ENCODE measurements at places on chromosomes 4 and X.
A peak's percentile ranks its signal among the peaks of the same experiment; 100 is the strongest.

DNA sequence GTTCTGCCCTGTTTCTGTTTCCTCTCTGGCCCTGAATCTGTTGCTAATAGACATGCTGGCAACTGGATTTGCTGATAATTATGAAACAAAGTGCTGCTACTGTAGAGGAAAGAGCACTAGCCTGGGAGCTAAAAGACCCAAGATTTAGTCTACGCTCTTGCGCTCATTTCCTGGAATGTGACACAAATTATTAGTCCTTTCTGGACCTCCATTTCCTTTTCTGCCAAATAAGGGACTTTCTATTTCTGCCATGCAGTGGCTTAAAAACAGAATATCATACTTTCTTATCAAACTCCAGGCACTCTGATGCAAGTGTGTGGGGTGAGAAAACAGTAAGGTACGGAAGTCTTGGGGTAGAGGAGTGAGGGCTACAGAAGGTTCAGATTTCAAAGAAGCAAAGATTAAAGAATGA lies 48.3 kb upstream of the GPR174 start:
- peak; percentile 60 for DNase-seq

GRCh38 chr4:38328989-38329729 lies 334.8 kb upstream of the KLF3 start:
- DNase-seq: peak; percentile 15

- DNase-seq: no peak
These were observed 238.6 kb downstream of the MID1IP1 start for GRCh38 chrX:39039890-39040289.

- no peak for DNase-seq
These were observed 2.8 kb downstream of the KIT start for GRCh38 chr4:54660591-54660990.

DNA sequence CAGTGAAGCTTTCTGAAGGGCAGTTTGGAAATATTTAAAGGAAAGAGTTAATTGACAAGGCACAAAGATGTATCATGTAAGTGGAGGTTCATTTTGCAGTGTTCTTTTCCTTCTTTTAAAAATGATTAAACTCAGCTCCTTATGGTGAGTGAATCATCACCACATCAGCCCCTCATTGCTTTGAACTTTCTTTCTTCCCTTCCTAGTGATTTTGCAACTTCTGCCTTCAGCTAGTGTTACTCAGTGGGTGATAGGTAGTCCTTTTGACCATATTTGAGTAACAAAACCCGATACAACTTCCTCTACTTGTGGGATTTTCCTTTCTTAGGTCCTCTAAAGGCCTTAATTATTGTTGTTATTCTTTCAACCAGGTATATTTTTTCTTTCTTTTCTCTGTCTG lies 8.2 kb downstream of the ZCCHC4 start:
- no peak for DNase-seq

- DNase-seq: no peak
These were observed 77.9 kb downstream of the LUZP4 start for GRCh38 chrX:115367455-115367854.

- DNase-seq: no peak
These were observed 50.4 kb downstream of the FABP2 start for GRCh38 chr4:119271361-119272085.

- DNase-seq: no peak
These were observed 41.9 kb upstream of the SLC4A4 start for GRCh38 chr4:71296945-71297344.

DNA sequence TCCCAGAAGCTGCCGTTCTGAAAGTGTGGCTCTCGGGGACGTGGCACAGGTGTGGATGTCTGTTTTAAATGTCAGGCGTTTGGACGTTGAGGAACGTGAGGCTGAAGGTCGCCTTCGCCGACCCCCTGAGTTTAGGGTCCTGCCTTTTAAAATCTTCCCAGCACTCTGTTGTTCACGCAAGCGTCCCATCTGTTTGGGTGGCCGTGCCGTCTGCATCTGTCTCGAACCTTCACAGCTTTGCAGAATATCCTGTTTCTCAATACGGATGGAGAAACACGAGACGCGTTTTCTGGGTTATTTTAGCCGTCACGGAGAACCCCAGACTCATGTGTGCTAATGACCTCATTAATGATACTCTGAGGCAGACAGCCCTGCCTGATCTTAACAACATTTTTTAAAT lies 31.5 kb downstream of the SHOX start:
- DNase-seq: no peak

DNA sequence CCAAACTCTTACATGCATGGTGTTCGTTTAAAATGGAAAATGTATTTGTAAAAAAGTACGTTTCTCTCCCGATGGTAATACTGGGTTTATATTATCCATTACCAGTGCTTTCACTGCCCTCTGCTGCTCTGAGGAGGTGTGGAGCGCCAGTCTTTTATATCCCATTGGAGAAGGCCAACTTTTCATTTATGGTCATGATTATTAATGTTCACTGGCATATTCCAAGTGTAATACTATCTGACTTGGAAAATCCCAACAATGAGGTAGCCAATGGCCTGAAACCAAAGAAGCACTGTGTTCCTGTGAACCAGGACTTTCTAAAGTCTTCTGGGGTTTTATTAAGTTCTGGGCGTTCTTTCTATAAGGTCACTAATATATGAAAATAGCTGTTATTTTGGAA lies 80.7 kb downstream of the SYNPO2 start:
- DNase-seq: no peak

GRCh38 chr4:65918872-65919271 lies 248.6 kb upstream of the EPHA5 start:
- DNase-seq: no peak

GRCh38 chrX:7330556-7330955 lies 182.6 kb upstream of the PUDP start:
- DNase-seq: no peak

DNA sequence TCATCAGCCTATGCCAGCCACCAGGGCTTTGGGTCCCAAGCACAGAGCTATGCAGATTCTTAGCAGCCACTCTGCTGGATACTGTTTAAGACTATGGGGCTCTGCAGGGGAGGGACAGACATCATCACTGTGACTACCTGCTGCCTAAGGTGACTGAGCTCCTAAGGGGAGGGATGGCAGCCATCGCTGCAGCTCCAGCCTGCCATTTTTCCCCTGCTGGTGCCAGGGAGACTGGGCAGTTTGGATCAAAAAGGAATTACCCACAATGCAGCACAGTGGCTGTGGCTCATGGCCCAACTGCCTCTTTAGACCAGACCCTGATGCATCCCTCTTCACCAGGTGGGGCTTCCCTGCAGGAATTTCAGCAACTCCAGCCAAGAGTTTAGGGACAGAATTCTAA lies 28.6 kb upstream of the INPP4B start:
- no peak for DNase-seq

DNA sequence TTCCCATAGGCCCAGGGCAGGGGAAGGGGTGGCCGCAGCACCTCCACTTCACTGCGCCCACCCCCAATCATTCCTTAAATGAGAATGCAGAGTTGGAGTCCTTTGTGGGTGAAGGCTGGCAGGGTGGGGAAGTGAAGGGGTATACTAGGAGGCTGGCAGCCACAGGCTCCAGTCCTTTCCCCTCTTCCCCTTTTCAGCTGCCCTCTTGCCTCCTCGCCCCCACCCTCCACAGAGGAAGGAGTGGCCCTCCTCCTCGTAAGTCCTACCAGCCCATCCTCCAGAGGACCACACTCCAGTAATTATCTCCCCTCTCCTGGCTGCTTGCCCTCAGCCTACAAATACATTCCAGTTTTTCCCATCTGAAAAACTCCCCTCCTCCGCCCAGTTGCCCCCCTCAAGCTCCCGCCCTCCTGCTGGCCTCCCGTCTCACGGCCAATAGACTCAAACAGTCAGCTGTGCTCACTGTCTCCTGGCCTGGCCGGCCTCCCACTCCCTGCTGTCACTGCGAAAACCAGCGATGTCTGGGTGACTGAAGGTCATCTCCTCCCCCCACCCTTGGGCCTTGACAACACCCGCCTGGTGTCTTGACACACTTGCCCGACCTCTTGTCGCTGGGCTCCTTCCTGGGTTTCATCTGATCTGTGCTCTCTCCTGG lies 38.8 kb downstream of the EFNB1 start:
- DNase-seq: no peak

Data from CD4-positive, alpha-beta T cell treated with Interleukin-12 subunit alpha and Interleukin-12 subunit beta, for 1 hour (primary cell).